ENCODE measurements at places on chromosomes 12 and 14.

- DNase-seq = no peak
Measured at GRCh38 chr12:116614194-116614915, 55.2 kb downstream of the MAP1LC3B2 start.

GRCh38 chr12:76927170-76927784 lies 48.5 kb upstream of the CSRP2 start:
- peak; percentile 75 for DNase-seq

DNA sequence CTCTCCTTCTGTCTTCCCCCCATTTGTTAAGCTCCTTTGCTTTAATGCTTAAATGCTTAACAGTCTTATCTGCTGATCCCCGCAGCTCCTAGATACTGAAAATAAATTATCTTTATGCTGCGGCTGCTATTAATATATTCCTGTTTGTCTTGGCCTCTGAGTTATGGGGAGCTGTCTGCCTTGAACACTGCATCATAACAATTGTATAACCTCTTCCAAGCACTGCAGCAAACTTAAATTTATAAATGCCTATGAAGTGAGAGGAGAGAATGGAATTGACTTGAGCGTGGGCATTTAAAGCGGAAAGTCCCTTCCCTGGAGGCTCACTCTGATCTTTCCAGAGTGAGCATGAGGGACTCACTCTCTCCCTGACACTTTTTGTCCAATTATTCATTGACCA lies 23.1 kb upstream of the DCP1B start:
- DNase-seq = no peak

DNA sequence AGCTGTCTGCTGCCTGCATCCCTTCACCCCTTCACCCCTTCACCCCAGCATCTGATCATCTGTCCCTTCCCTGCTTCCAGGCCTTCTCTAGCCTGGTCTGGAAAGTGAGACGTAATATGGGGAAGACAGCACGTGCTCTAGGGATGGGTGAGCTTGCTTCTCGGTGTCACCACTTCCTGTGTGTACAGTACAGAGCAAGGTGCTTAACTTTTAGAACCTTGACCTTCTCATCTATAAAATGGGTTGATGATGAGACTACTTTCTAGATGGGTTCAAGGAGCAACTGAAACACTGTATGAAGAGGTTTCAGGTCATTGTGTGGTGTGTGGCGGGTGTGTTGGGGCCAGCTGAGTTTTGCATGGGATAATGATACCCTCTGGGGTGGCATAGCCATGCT lies 140.5 kb downstream of the TSPAN9 start:
- DNase-seq = no peak

DNA sequence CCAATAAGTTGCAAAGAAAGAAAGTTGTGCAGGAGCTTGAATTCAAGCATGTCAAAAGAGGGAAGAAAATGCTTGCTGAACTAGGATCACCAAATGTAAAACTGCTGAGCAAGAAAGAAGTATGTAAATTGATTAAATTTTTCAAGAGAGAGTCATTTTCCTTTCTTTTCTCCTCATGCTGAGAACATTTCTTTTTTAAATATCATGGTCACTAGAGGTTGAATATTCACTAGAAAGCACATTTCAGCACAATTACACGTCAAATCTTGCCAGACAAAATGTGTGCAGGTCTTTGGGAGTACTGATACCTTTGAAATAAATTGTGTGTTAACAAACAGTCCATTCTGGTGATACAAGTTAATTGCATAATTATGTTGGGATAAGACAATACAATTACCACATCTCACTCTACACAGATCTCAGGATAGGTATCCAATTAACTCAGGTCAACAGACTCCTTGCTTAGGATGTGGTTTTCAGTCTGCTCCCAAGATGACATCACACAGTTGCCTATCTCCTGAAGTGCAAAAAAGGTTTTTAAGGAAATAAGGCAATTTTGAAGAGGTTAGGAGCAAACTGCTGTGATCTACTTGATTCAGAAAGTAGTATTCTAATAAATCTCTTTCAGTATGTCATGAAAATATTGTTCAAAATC lies 862.2 kb downstream of the RPS29 start:
- no peak for DNase-seq

DNA sequence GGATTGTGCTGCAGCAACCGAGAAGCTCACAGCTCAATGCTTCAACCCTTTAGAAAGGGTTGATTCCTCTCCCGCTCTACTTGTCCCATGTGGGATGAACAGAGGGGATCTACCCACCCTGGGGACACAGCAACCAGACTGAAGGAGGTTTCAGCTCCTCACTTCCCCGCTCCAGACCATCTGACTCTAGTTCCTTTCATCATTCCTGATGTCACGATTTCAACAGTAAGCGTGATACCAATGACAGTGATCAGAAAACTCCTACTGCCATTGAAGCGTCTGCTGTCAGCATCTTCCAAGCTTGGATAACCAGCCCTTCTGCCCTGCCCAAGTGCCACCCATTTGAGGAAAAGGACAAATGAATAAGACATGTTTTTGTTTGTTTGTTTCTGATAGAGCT lies 14.3 kb downstream of the SERPINA1 start:
- no peak for DNase-seq
